ENCODE measurements at places on chromosomes 13 and 19.

DNA sequence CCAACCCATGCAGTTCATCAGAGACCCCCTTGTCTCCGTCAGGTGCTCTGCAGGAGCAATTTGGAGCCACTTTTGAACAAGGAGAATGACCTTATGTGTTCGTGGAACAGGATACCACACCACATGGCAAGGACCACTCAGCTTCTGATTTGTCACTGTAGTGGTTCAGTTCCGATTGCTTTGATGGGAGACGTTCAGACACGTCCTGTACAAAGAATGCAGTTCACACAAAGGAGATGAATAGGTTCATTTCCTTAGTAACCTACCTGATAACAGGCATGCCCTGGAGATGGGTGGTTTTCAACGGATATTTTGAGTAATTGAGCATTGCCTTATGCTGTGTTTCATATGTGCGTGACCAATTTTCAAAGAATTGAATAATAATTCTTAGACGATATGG, 17.2 kb downstream of the FGF9 start:
- no peaks in the 10 kb centered on the region for H3K36me3 ChIP-seq
- H3K27me3 ChIP-seq = peaks cover 20% of the 10 kb centered on the region
- H3K4me3 ChIP-seq = no peak overlapping the region
- DNase-seq = no peak
- H3K27ac ChIP-seq = no peak overlapping the region
- H3K4me1 ChIP-seq = peaks cover 25% of the 10 kb centered on the region

GRCh38 chr13:101205408-101205807, 210.9 kb downstream of the NALCN start:
- no peaks in the 10 kb centered on the region for H3K36me3 ChIP-seq
- H3K4me1 ChIP-seq = no peaks in the 10 kb centered on the region
- H3K27me3 ChIP-seq = peaks cover 2% of the 10 kb centered on the region
- no peak for DNase-seq
- H3K4me3 ChIP-seq = no peak overlapping the region

DNA sequence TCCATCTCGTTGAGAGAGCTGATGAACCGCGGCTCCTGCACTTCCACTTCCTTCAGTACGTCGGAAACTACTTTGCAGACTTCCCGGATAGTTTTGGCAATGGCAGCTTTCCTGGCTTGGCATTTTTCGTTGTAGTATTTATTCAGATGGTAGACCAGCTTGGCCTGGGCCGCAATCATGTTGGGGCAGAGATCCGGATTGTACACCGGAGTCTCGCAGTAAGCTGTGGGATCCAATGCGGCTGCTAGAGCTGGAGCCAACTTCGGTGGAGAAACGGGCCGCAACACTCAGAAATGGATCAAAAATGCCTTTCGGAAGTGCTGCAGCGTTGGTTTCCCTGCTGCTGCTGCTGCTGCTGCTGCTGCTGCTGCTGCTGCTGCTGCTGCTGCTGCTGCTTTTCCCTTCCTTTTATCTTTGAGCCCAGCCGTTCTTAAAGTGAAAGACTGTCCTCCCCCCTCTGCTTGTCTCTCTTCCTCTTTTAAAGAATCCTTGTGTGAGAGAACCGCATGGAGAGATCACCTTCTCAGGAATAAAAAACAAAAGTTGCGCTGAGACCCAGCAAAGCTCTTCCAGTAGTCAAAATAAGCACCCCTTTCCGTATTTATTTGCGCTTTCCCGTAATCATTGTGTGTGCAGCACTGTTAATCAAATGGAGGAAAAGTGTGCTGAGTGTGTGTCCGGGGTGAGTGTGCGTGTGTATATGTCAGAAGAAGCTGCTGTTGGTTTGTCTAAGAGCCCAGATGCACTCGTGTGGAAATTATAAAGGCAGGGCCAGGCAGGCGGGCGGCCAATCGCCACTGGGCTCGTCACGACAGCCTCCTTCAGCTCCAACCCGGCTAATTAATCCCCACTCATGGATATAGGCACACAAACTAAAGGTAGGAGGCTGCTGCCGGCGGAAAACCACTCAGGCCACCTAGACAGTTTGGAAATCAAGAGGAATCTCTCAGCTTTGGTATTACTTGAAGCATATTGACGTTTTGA, at the start of gene MAB21L1:
Gene MAB21L1 (minus strand): TSS at position 730 of the 984 bp plus-strand sequence. CDS start 551 bp downstream, at position 179.
- H3K27ac ChIP-seq = peak within 1 kb of the TSS; percentile 60
- H3K4me3 ChIP-seq = peak within 1 kb of the TSS; percentile 86
- H3K27me3 ChIP-seq = peaks cover 60% of the 10 kb centered on the region
- H3K36me3 ChIP-seq = peaks cover 9% of the 10 kb centered on the region
- peaks cover 52% of the 10 kb centered on the region for H3K4me1 ChIP-seq
- DNase-seq = peak; percentile 6

GRCh38 chr13:112859817-112860190, 109.2 kb upstream of the MCF2L start:
- H3K27ac ChIP-seq = no peak overlapping the region
- H3K4me3 ChIP-seq = no peak overlapping the region
- H3K4me1 ChIP-seq = no peaks in the 10 kb centered on the region
- H3K27me3 ChIP-seq = no peaks in the 10 kb centered on the region

GRCh38 chr13:31986676-31987470, 44.7 kb upstream of the FRY start:
- H3K27me3 ChIP-seq = peaks cover 7% of the 10 kb centered on the region
- DNase-seq = no peak
- no peaks in the 10 kb centered on the region for H3K36me3 ChIP-seq
- H3K4me3 ChIP-seq = no peak overlapping the region
- H3K27ac ChIP-seq = no peak overlapping the region

DNA sequence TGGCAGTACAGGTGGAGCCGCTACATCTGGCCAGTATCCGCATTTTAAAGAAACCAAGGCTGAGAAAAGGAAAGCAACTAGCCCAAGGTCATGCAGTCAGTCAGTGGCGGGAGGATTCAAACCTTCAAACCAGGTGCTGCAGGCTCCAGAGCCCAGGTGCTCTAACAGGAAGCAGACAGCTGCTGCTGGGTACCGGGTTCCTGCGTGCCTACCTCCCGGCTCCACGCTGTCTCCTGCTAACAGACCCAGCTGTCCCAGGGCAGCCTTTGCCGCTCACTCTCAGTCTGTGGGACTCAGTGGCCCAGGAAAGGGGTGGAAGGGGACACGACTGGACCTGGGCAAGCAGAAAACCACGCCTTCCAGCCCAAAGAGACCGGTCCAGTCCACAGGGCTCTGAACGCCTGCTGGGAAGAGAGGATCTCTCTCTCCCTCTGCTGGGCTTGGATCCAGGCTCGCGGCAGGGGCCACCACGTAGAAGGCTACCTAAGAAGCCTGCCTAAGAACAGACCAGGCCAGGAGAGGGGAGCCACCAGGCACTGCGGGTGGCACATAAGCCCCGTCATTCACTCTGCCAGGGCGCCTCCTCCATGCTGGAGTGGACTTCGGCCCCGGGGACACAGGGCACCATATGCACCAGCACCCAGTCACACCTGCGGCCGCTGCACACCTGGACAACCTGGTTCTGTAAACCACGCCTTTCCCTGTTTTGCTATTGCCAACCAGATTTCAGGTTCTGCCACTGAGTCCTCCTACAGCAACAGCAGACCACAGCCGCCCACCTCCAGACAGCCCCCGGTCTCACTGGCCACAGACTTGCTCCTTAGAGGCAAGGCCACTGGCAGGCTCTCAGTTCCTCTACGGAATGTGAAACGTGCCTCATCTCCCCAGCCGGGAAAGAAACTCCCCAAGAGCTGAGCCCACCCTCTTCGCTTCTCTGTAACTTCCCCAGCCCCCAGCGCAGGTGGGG, 4.6 kb downstream of the DAPK3 start:
- peaks cover 7% of the 10 kb centered on the region for H3K36me3 ChIP-seq
- H3K4me3 ChIP-seq = no peak overlapping the region
- H3K4me1 ChIP-seq = peaks cover 25% of the 10 kb centered on the region
- no peak for DNase-seq

GRCh38 chr13:66821551-66821950, 408.6 kb downstream of the PCDH9 start:
- H3K36me3 ChIP-seq = no peaks in the 10 kb centered on the region
- H3K4me1 ChIP-seq = no peaks in the 10 kb centered on the region
- DNase-seq = no peak
- H3K4me3 ChIP-seq = no peak overlapping the region
- H3K27me3 ChIP-seq = no peaks in the 10 kb centered on the region

GRCh38 chr19:29031216-29031615, 181.7 kb downstream of the UQCRFS1 start:
- no peak for DNase-seq
- no peaks in the 10 kb centered on the region for H3K36me3 ChIP-seq
- no peak overlapping the region for H3K27ac ChIP-seq
- no peak overlapping the region for H3K4me3 ChIP-seq
- H3K27me3 ChIP-seq = no peaks in the 10 kb centered on the region

GRCh38 chr13:62847520-62847919, 1431.9 kb upstream of the PCDH20 start:
- H3K27ac ChIP-seq = no peak overlapping the region
- no peaks in the 10 kb centered on the region for H3K4me1 ChIP-seq
- H3K4me3 ChIP-seq = no peak overlapping the region
- no peaks in the 10 kb centered on the region for H3K27me3 ChIP-seq
- DNase-seq = no peak

GRCh38 chr13:40429706-40430545, 236.5 kb downstream of the FOXO1 start:
- no peak for DNase-seq
- H3K27ac ChIP-seq = no peak overlapping the region
- H3K4me1 ChIP-seq = peaks cover 40% of the 10 kb centered on the region
- H3K36me3 ChIP-seq = no peaks in the 10 kb centered on the region
- no peaks in the 10 kb centered on the region for H3K27me3 ChIP-seq

DNA sequence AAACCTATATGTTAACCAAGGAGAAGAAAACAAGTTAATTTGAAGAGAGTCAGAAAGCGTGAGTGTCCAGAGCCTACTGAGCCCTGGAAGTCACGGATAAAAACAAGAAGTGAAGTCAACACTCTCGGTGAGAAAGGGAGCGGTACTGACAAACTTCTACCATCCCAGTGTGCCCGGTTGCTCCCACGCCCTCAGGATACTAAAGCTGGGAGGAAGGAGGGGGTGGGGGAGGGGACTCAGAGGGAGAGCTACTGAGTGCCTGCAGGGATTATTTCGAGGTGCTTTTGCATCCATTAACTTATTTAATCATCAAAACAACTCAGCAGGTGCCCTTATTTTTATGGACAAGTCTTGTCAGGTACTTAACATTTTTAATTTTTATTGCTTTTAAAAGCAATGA, 166.2 kb downstream of the ZIC5 start:
- no peak overlapping the region for H3K4me3 ChIP-seq
- no peak for DNase-seq
- H3K36me3 ChIP-seq = no peaks in the 10 kb centered on the region
- H3K27ac ChIP-seq = no peak overlapping the region

GRCh38 chr13:68727798-68728197, 1379.8 kb upstream of the ATXN8OS start:
- no peak for DNase-seq
- no peak overlapping the region for H3K27ac ChIP-seq
- H3K4me1 ChIP-seq = no peaks in the 10 kb centered on the region
- H3K4me3 ChIP-seq = no peak overlapping the region
- H3K27me3 ChIP-seq = no peaks in the 10 kb centered on the region

GRCh38 chr13:76803831-76804230, 82.4 kb downstream of the KCTD12 start:
- no peak for DNase-seq
- no peak overlapping the region for H3K4me3 ChIP-seq
- no peak overlapping the region for H3K27ac ChIP-seq
- H3K4me1 ChIP-seq = no peaks in the 10 kb centered on the region

GRCh38 chr19:41876847-41877832, at the start of gene CD79A:
CD79A (plus strand) TSS chr19:41877279; CDS start chr19:41877305, 26 bp downstream.
- no peaks in the 10 kb centered on the region for H3K27me3 ChIP-seq
- peaks cover 59% of the 10 kb centered on the region for H3K4me1 ChIP-seq

DNA sequence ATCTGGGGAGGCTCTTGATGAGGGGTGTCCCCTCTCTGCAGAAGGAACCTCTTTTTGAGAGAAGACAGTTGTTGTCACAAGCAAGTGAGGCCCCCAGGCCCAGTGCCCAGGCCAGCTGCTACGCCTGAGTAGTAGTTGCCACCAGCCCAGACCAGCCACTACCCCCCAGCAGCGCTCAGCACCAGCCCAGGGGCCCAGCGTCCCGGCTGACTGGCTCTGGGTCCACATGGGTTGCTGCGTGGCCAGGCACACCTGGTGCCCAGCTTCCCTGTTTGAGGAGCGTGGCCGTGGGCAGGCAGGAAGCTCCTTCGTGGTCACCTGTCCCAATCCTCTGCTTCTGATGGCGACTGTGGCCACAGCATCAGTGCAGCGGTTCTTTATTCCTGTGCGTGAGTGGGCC, 84.7 kb downstream of the KDM4B start:
- no peaks in the 10 kb centered on the region for H3K27me3 ChIP-seq
- DNase-seq = no peak
- H3K36me3 ChIP-seq = no peaks in the 10 kb centered on the region
- H3K4me1 ChIP-seq = no peaks in the 10 kb centered on the region
- H3K4me3 ChIP-seq = no peak overlapping the region
- no peak overlapping the region for H3K27ac ChIP-seq

DNA sequence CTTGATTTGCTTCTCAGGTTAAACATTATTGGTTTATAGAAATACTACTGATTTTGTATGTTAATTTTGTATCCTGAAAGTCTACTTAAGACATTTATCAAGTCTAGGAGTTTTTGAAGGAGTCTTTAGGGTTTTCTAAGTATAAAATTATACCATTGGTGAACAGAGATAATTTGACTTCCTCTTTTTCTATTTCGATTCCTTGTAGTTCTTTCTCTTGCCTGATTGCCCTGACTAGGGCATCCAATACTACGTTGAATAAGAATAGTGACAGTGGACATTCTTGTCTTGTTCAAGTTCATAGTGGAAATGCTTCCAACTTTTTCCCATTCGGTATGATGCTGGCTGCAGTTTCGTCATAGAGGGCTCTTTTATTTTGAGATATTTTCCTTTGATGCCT, 807.5 kb upstream of the SLC10A2 start:
- no peak for DNase-seq
- no peaks in the 10 kb centered on the region for H3K36me3 ChIP-seq
- H3K4me3 ChIP-seq = no peak overlapping the region
- H3K27me3 ChIP-seq = no peaks in the 10 kb centered on the region
- no peak overlapping the region for H3K27ac ChIP-seq
- H3K4me1 ChIP-seq = no peaks in the 10 kb centered on the region

- peaks cover 2% of the 10 kb centered on the region for H3K36me3 ChIP-seq
- H3K4me1 ChIP-seq = peaks cover 51% of the 10 kb centered on the region
- peak overlapping the region; percentile 99 for H3K4me3 ChIP-seq
These were observed 2.0 kb downstream of the LRCH1 start for GRCh38 chr13:46554951-46555350.

DNA sequence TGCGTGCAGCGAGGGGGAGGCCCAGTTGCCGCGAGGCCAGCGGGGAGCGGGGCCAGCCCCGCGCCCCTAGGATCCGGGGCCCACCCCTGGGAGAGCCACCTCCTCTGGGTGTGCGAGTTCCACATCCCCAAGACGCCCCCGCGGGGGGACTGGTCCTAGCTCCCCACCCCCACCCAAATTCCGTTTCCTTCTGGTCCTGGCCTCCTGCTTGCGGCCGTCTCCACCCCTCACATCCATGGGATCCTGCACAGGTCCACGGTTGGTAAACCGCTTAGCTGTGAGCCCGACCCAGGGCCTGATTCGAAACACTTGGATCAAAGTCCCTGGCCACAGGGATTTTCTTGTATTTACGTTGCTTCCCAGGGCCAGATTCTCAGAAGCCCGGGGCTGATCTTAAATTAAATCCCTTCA, 324 bp upstream of the FBXO17 start:
- no peak for DNase-seq
- H3K27me3 ChIP-seq = peaks cover 45% of the 10 kb centered on the region
- peaks cover 4% of the 10 kb centered on the region for H3K36me3 ChIP-seq
- peaks cover 30% of the 10 kb centered on the region for H3K4me1 ChIP-seq
- H3K4me3 ChIP-seq = peak overlapping the region; percentile 73

- H3K27ac ChIP-seq = no peak overlapping the region
- H3K4me3 ChIP-seq = no peak overlapping the region
- H3K36me3 ChIP-seq = peaks cover 3% of the 10 kb centered on the region
- H3K4me1 ChIP-seq = peaks cover 42% of the 10 kb centered on the region
- no peak for DNase-seq
- no peaks in the 10 kb centered on the region for H3K27me3 ChIP-seq
These were observed 15.8 kb upstream of the GRAMD1A start for GRCh38 chr19:34984287-34984686.
